ENCODE measurements at places on chromosomes 2 and 18.

DNA sequence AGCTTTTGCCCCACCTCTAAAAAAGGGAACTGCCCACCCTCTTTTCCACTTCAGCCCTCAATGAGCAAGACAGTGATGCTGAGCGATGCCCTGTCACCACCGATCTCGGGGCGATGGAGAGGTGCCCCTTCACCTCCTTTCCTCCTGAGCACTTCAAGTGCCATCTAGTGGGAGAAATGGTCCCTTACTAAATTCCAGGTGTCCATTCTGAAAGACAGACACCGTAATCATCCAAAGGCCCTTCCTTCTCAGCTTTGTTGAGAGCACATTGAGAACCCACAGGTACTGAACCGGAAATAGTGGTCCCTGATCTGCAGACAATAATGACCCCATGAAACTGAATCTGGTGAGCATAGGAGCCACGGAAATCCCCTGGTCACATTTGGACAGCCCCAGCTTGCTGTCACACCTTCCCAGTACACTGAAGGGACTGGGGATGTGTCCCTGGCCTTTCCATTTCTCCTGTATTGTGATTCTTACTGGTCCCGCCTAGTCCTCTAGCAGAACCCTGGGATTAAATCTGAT, 38.5 kb downstream of the KCTD18 start:
- peak; percentile 6 for DNase-seq

GRCh38 chr2:26064846-26065245, 31.0 kb downstream of the RAB10 start:
- DNase-seq, result no peak

- no peak for DNase-seq
Observed at GRCh38 chr2:32565902-32566301, 61.9 kb upstream of the TTC27 start.

GRCh38 chr18:69102959-69103358, 297.7 kb upstream of the DOK6 start:
- peak; percentile 3 for DNase-seq

GRCh38 chr2:66441581-66442320, 6.8 kb downstream of the MEIS1 start:
- no peak for DNase-seq
